NT2/D1 (cell line): ENCODE measurements at places on chromosomes 1 and 21.

- DNase-seq = no peak
These were observed 57.9 kb upstream of the S1PR1 start for GRCh38 chr1:101178688-101179491.

- DNase-seq = no peak
These were observed 216.2 kb downstream of the SEC16B start for GRCh38 chr1:177753655-177754054.

DNA sequence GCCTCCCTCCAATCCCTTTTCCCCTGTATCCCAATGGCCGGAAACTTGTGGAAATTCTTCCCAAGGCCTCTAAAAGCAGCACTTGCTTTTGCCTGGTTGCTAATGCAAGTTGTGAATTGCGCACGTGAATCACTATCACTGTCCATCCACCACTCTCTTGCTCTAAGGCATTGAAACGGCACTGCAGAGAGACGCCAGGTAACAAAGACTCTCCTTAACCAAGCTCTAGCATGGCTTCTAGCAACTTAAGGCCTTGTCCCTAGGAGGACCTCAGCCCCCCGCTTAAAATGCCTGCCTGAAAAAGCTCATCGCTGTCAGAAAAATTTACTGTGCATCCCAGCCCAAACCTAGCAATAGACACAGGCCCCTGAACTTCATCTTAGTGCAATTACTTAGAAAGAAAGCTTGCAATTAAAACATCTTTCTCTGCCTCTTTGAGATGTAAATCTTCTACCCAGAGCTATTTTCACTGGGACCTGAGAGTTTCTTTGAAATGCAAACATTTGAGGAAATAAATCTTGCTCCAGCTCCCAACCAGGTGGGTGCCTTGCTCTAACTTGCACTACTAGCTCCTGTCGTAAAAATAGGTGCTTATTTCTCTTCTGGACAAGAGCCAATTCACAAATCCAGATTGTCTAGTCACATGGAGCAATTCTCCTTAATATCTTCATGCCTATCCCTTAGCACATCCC lies 32.9 kb upstream of the ITLN2 start:
- DNase-seq = peak; percentile 40

DNA sequence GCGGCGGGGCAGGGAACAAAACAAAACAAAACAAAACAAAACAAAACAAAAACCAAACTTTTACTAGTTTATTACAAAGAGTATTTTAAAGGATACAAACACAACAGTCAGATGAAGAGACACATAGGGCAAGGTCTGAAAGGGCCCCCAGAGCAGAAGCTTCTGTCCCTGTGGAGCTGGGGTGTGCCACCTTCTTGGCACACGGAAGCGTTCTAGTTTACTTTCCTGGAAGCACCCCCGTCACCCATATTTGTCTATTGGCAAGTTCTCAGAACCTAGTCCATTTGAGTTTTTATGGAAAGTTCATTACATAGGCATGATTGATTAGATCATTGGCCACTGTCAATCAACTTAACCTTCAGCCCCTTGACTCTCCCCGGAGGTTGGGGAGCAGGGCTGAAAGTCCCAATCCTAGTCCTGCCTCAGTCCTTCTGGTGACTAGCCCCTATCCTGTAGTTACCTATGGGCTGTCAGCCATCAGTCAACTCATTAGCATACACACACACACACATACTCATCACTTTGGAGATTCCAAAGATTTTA lies 380.4 kb downstream of the DPYD start:
- no peak for DNase-seq

DNA sequence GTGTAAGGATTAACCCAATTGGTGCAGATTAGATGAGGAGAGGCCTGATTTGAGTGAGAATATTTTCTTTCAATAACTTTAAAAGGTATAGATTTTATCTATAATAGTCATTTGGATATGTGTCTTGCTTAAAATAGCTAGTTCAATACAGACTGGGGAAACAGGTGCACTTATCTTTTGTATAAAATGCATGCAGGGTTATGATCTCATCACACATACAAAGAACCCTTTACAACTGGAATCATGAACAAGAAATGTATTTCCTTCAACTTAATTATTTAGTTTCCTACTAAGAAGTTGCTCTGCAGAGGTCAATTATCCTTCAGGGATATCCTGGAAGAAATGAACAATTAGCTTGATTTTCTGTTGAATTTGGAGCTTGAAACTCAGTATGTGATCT lies 259.6 kb downstream of the PTBP2 start:
- DNase-seq = no peak
